Stimulated activated CD8-positive, alpha-beta memory T cell treated with anti-CD3 and anti-CD28 coated beads, Interleukin-4, amount 100 ng/mL, for 4 hours (primary cell): ENCODE measurements at places on chromosomes 3 and 15.

GRCh38 chr3:20100151-20100550 lies 59.9 kb downstream of the KAT2B start:
- no peak for DNase-seq

DNA sequence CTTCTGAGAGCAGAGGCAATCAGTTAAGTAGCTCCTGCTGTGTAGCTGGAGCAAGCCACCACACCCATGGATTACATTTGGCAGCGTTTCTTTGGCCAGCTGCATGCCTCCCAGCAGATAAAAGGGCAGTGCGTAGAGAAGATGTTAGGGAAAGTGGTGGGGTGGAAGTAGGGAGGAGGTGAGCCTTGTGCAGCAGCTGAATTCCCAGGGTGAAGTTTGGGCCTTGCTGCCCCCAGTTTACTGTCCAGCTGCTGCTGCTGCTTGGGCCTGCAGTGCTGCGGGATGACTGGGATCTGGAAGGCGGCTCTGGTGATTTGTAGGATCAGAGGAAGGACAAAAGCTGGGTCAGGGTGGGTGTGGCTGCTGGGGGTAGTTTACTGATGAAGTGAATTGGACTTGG lies 318.7 kb upstream of the C2CD4B start:
- no peak for DNase-seq

DNA sequence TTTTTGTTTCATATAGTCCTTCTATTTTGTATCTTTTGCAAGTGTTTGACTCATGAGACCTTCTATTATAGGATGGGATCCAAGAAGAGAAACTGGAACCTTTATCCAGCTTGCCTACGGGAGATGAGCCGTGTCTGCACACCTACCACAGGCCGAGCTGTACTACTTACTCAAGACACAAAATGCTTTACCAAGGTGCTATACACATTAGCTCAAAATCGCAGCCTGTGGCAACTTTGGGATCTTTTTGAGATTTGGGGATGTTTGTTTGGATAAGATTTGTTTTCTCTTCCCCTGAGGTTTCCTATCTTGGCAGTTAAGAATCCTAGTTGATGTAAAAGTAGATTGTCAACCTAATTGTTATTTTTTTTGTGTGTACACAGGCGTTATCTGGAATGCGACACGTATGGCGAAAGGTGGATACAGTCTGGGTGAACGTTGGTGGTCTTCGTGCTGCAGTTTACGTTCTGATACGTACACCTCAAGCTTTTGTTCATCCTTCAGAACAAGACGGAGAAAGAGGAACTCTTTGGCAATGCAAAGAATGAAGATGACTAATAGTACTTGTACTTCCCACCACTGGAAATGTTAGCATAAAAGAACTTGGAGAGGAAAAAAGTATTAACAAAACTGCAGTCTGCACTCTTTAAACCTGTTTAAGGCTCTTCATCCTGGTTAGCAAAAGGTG lies 13.1 kb upstream of the SETD5 start:
- DNase-seq, result no peak

DNA sequence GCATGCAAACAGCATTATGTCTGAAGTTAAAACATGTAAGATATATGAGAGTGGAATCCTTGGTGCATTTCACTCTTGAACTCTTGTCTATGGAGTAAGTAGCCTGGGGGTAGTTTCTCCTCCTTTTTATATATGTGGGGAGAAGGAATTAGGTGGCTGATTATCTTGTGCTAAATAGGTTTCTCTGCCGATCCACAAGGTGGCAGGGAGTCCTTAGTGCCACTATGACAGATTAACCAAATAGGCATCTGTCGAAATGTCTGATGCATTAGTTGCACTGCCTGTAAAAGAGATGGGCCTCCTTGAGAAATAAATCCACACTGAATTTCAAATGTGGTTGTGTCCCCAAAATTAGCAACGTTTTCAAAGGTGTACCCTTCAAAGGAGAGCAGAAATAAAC lies 170.1 kb downstream of the CNTN4 start:
- DNase-seq, result no peak

- DNase-seq, result no peak
These were observed 68.9 kb upstream of the NR2F2 start for GRCh38 chr15:96261575-96262034.

DNA sequence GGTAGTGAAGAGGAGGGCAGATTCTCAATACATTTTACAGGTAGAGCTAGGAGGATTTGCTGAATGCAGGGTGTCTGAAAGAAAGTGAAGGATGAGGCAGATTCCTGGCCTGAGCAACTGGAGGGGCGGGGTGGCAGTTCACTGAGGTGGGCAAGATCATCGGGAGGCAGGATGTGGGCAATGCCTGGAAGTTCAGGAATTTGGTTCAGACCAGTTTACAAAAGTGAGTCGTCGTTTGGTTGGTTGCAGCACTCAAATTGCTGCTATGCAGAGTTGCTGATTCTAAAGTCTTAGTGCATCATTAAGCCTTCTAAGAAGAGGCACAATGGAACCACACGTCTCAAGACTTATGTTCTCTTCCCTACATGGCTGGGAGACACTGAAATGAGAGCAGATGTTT lies 134.0 kb downstream of the MFSD1 start:
- DNase-seq, result no peak

GRCh38 chr3:12585970-12586369 lies 29.1 kb downstream of the MKRN2 start:
- no peak for DNase-seq

- no peak for DNase-seq
These were observed 122.6 kb downstream of the CADM2 start for GRCh38 chr3:85081191-85081906.

GRCh38 chr3:114571363-114571762 lies 277.5 kb downstream of the TIGIT start:
- no peak for DNase-seq

GRCh38 chr3:79367803-79368202 lies 400.0 kb downstream of the ROBO1 start:
- DNase-seq, result no peak

- DNase-seq, result no peak
These were observed 398.4 kb upstream of the CNTN3 start for GRCh38 chr3:75012791-75013331.

DNA sequence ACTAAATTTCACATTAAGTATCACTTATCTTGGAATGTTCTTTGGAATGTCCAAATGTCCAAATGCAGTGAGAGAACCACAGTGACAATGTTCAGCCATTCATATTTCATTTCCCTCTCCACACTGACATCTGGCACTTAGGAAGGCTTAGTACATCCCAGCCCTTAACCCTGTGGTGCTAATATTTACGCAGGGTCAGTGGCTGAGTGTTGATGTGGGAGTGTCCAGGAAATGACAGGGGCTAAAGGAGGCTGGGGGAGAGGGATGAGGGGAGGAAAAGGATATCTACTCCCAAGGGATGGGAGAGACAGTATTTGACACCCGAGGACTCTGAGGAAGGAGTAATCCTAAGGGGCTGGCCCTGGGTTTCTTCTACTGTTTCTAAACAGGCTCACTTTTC lies 14.1 kb upstream of the CCR4 start:
- no peak for DNase-seq

DNA sequence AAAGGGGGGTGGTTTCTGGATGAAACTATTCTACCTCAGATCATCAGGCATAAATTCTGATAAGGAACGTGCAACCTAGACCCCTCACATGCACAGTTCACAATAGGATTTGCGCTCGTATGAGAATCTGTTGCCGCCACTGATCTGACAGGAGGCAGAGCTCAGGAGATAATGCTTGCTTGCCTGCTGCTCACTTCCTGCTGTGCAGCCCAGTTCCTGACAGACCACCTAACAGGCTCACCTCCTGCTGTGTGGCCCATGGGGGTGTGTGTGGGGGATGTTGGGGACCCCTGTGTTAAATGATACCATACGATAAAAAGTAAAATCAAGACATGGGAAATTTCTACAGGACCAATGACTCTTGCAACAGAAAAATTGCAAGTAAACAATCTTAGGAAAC lies 24.0 kb downstream of the CP start:
- no peak for DNase-seq

DNA sequence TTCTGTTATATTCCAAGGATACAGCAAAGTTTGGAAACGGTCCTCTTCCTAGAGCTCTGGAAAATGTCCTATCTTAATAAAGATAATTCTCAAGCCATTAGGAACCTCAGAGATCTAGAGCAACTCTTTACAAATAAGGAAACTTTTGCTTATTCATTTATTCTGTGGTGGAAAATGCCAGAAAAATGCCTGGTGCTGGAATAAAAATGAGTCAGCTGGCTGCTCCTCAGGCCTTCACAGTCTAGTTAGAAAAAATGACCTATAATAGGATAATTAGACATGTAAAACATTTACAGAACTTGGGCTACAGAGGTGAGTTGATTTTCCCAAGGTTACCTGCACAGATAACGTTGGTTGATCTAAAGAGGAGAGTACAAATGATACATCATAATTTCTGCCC lies 372.5 kb downstream of the NLGN1 start:
- no peak for DNase-seq

- DNase-seq, result no peak
These were observed 13.5 kb downstream of the OCA2 start for GRCh38 chr15:28085489-28086174.

DNA sequence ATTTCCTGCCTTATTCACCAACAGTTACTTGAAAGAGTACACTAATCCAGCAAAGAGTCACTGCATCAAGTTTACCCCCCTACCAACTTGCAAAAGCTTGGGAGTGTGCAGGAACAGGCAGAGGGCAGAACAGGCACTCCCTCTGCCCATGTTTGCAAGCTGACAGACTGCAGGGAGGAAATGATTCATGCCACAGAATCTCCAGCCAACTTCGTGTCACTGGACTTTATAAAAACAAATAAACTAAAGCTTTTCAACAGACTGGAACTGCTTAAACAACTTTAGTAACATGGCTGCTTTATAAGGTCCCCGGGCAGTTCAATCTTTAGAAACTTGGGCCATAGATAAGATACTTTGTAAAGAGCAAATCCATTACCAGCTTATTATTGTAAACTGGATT lies 129.5 kb downstream of the THRB start:
- no peak for DNase-seq

GRCh38 chr15:41466711-41467110 lies 27.0 kb upstream of the ITPKA start:
- DNase-seq, result no peak

GRCh38 chr3:144295613-144296012 lies 324.0 kb downstream of the DIPK2A start:
- no peak for DNase-seq

DNA sequence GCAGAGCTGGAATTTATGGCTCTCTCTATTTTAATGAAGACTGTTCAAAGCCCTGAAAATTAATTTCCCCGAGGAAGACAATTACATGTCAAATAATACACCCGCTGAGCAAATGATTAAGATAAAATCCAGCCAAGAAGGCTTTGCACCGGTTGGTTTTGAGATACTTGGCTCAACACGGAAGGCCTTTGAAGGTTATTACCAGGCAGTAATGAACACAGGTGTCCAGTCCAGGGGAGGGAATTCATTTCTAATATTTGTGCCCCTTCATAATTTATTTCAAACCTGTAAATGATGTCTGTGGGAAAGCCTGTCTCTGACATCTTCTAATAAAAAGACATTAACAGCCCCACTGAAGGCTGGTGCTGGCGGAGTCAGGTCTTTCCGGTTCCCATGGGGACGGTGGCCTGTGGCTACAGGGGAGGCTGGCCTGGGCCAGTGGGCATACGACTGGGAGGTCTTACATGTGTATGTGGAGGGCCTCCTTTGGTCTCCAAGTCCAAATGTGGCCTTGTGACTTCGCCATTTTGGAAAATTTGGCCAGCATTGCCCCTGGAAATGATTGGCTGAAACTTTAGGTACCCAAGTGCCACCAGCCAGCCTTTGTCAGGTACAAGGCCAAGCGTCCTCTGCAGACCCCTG lies 49.9 kb upstream of the IQSEC1 start:
- DNase-seq, result no peak

DNA sequence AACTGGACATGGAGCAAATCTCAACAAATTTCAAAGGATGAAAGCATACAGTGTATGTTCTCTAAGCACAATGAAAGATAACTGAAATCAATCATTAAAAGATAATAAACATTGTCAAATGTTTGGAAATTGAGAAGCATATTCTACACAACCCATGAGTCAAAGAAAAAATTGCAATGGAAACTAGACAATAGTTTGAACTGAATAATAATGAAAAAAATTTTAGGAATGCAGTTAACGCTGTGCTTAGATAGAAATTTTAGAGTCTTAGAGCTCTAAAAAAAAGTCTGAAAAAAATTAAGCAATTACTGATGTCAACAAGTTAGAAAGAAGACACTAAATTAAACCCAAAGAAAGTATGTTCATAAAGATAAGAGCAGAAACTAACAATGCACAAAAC lies 15.5 kb downstream of the RABL3 start:
- no peak for DNase-seq

GRCh38 chr3:190541560-190541959 lies 27.7 kb downstream of the IL1RAP start:
- DNase-seq, result no peak

DNA sequence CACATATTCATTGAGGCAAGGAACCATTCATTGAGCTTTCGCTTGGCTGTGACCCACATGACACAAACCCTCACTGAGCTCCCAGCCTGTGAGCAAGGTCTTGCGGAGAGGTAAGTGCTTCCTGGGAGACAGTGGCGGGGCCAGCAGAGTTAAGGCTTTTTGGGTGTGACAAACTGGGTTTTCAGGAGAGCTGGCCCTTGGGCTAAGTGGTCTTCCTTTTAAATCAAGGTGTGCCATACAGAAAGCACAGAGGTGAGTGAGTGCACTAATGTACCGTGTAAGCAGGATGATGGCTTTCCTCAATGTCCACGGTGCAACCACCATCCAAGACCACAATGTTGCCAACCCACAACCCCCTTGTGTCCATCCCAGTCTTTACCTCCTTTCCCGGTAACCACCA lies 28.6 kb downstream of the POMGNT2 start:
- DNase-seq, result no peak

GRCh38 chr3:127030508-127031412 lies 47.8 kb downstream of the PLXNA1 start:
- DNase-seq, result no peak

- no peak for DNase-seq
These were observed 13.1 kb upstream of the ALDH1A2 start for GRCh38 chr15:58078591-58078990.

- DNase-seq, result no peak
These were observed 81.6 kb downstream of the PPCDC start for GRCh38 chr15:75104804-75105557.

DNA sequence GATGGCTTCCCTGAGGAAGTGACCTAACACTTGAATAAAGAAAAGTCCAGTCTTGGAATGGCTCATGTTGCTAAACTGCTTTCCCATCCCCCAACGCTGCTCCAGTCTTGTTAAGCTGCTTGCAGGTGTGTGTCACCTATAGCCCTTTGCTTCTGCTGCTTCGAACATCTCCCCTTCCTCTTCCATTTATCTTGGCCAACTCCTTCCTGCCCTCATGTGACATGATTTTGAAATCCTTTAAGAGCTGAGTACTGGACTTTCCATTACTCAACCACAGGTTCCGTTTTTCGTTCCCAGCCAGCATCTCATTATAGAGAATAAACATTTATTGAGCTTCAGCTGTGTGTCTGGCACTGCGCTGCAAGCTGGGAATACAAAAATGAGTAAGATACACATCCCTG lies 1.7 kb downstream of the ATG7 start:
- DNase-seq, result no peak

GRCh38 chr3:45844616-45845015 lies 2.7 kb upstream of the LZTFL1 start:
- DNase-seq, result no peak

GRCh38 chr3:130728037-130728436 lies 18.6 kb downstream of the PIK3R4 start:
- DNase-seq, result no peak
